ENCODE measurements at places on chromosomes 7 and 10.

GRCh38 chr7:39667341-39667923 is 44.1 kb downstream of the RALA start:
- peak; percentile 30 for DNase-seq

DNA sequence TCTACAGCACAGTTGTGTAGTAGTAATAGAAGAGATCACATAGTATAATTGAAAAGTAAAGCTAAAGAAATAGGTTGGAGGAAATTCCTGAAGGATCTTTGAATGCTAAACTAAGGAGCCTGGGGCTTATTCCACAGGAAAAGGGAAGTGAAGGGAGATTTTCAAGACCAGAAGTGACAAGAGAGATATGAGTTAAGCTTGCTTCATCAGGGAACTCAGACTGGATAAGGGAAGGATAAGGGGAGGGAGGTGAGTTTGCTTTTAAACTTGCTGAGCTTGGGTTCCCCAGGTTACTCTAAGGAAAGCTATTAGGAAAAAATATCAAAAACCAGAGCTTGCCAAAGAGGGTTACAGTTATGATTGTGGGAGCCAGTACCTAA is 182.4 kb downstream of the RAPGEF5 start:
- no peak for DNase-seq

DNA sequence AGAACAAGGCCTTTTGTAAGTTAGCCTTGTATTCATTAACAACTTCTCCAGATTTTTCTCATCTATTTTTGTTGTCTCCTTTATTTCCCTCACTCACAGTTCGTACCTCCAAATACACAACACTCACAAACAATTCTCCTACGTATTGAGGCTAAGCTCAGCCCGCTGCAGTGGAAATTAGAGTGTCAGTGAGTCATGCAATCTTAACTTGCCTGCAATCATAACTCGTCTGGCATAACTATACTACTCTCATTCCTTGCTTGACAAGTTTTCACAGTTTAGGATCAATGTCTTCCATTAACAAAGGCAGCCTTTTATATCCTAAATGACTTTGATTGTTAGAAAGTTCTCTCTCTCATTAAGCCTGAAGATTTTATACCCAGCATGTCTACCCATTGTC is 23.8 kb downstream of the TMEM196 start:
- no peak for DNase-seq

DNA sequence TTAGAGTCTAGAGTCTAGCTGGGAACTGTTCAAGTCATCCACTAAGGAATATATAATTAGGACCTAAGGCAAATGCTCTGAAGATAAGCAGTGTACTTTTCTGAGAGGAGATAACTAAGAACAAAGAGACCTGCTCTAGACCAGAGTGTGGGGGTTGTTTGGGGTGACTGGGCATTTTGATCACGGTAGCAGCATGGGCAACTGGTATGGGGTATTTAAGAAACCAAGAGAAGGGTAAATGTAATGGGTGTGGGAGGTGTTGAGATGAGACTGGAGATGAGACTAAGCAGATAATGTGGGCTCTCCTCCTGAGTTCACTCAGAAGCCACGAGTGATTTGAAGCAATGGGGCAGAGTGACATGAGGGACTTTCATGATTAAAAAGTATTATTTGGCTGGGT is 1082.9 kb downstream of the GATA3 start:
- DNase-seq: no peak

DNA sequence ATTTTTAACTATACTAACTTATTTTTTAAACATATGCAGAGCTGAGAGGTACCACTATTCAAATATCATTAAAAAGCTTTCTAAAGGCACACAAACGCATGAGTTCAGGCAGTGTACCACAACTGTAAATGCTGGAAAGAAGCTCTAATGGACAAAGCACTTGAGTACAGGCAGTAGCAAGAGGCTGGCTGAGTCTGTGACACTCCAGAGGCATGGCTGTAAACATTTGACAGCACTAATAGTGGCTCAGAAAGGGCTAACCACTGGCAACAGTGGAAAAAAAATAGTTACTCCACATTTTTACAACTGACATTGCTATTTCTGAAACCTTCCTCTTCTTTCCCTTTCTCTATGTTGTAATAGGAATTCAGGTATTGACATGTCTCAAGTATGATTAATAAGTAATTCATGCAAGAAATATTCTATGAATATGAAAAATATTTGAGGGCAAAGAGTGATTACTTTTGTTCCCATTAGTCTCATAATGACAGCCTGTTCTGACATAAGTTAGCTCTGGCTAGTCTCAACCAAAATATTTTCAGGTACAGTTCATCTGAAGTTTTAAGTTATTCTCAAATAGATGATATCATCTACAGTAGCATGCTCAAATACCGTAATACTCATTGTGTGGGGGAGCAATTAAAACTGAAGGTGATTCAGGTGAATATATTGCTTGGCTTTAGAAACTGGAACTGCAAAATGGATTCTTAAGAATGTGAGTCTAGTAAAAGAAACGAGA is 324.0 kb upstream of the POT1 start:
- DNase-seq: no peak

- peak; percentile 60 for DNase-seq
Observed at GRCh38 chr10:132612571-132613504, 75.3 kb downstream of the INPP5A start.

GRCh38 chr7:38321515-38321944 is 48.1 kb upstream of the TARP start:
- no peak for DNase-seq

DNA sequence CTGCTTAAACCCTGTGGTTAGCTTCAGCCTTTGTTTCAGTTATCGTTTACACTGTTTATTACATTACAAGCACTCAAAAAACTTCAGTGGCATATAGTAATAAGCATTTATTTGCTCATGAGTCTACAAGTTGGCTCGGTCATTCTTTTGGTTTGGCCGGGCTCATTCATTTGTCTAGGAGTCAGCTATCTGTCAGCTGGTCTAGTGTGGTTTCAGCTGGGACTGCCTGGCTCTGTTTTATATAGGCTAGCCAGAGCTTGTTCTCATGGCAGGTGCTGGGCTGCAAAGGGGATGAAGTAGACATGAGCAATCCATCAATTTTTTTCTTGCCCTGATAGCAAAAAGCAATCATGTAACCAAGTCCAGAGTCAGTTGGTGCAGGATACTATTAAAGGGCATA is 103.6 kb downstream of the MKLN1 start:
- no peak for DNase-seq

DNA sequence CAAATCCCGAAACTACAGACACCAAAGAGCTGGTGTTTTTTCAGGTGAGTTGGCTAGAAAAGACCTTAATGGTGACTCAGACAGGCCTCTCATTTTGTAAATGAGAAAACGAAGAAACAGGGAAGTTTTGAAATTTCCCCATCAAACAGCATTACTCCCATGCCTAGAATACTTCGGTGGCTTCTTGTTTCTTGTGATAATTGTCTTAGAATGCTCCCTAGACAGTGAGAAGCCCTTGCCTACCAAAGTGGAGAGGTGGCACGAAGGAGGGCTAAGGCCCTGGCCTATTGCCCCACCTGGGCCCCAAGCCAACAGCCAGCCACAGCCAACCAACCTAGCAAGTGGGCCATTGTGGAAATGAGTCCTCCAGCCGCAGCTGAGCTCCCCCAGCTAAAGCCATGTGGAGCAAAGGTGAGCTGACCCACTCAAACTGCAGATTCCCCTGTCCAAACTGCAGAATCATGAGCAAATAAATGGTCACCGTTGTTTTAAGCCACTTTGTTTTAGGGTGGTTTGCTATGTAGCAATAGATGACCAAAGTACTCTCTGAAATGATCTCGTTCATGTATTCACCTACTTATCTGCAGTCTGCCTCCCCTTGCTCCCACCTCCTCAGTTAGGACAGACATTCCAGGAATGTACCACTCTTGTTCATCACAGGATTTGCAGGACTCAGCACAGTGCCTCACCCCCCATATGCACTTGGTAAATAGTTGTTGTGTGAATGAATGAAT is 97.7 kb upstream of the FGFR2 start:
- DNase-seq: no peak

- DNase-seq: no peak
Observed at GRCh38 chr7:98110249-98111022, 3.8 kb downstream of the LMTK2 start.

DNA sequence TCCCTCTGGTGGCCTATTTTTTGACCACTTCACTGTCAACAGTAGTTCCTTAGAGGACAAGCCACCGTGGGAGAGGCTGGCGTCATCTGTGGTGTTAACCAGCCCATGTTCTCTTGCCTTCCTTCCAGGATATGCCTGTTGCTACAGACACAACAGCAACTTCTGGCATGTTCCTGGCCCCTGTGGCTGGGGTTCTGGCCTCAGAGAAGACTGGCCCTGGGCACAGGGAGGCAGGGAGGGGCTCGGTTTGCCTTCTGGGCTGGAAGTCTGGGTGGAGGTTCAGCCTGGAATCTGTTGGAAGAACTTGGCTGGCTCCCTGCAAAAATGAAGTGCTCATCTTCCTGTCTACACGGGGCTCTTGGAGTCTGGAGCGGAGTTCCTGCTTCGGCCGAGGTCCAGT is 25.7 kb downstream of the GOLGA7B start:
- DNase-seq: no peak

GRCh38 chr7:141014125-141014523 is 628 bp downstream of the MRPS33 start:
- peak; percentile 9 for DNase-seq

DNA sequence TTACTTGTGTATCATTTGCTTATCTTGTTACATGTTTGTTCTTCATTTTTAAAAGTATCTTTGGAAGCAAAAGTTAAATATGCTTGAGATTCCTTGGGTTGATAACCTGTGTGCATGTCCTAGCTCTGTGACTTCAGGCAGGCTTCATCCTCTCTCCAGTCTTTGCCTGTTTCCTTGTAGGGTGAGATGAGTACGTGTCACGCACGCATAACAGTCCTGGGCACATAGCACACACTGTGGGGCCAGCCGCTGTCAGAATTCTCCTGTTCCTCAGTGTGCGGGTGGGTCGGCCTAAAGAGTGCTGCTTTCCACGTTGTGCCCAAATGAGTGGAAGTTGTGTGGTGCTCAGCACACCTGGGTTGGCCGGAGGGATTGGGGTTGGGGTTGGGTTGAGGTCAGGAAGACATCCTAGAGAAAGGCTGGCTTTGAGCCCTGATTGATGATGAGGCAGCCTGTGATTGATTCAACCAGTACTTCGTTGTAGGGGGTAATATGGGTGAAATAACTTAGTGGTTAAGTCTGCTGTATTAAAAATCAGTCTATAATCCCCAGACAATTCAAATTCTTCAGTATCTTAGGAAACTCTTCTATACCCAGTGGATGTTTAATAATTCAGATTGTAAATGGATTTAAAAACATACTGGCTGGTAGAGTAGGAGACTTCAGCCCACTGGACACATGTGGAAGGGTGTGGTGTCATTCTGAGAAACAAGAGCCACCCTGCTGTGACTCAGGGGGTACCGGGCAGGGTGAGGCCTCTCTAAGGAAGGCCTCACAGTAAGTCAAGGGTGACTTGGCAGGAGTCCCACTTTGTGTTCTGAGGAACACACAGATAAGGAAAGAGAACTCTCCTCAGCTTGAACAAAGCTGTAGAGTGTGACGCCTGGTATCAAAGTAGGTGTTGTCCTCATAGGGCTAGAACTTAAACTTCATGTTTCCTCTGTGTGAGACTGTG is 54.8 kb downstream of the DAGLB start:
- no peak for DNase-seq

GRCh38 chr10:128843972-128844371 is 623.1 kb upstream of the MGMT start:
- DNase-seq: no peak

- DNase-seq: no peak
Observed at GRCh38 chr10:96591946-96592345, 5.1 kb upstream of the TM9SF3 start.

DNA sequence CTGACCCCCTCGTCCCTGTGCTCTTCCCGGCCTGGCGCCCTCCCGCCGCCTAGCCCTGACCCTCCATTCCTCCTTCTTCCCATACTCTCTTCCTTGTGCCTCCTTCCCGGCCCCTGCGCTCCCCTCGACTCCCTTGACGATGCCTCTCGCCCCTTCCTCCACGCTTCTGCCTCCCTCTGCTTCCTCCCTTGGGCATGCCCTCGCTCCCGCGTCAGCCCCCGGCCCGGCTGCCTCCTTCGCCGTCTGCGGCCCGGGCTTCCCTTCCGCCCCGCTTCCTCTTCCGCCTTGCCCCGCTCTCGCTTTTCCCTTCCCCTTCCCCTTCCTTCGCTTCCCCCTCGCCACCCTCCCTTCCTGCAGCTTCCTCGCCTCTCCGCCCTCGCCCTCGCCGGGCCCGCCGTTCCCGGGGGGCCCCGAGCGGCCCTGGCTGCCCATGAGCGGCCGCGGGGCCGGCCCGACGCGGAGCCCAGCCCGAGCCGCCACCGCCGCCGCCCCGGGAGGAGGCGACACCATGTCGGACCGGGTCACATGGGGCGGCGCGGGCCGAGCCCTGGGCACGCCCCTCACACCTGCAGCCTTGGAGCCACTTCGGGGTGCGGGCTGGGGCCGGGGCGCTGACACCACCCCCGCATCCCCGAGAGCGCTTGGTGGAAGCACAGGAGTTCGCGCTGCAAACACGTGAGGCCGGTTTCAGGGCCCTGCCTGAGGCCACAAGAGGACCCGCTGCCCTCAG is at the start of gene FBXW4:
Gene FBXW4, minus strand, starts transcription at position 497 of the 730 bp plus-strand sequence. Its CDS starts 65 bp downstream, at position 432.
- peak; percentile 57 for DNase-seq

- peak; percentile 92 for DNase-seq
Observed at GRCh38 chr7:151051108-151051507, 2.8 kb downstream of the ASIC3 start.

DNA sequence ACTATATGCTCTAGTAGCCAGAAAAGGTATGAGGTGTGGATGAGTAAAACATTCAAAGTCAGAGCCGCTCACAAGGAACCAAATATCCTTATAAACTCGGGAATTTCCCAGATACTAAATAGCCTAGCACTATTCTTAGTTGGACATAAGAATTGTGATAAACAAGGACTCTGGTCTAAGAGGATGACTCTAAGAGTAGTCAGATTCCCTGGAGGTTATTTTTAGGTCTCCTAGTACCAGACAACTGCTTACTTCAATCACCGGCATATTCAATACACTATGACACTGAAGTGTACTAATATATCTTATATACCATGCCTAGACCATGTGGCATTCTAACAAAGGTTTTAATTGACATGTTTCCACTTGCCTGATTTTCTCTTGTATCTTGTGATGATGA is 56.5 kb downstream of the LMBR1 start:
- DNase-seq: no peak

DNA sequence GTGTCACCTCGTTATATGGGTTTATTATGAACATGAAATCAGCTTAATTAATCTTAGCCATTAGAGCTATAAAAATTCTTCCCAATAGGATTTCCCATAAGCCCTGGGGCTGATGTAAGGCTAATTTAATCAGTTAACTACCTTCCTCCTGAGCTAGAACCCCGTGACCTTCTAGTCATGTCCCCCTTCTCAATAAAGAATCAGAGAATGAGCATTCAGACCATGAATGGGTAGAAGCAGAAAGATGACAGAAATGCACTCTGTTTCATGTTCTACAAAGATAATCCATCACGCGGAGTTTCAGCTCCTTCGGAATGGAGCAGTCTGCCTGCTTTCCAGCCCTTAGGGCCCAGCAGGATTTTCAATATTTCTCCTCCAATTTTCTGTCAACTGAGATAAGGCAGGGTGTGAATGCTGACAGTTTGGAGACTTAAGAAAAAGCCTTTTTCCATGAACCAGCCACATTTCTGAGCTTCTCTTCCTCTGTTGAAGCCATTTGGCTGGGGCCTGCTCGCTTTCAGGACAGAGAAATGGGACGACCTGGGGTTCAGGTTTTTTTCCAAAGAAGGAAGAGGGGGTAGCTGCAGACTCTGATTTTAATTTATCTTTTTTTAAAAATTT is 211.0 kb downstream of the NEBL start:
- no peak for DNase-seq

All from ELF-1 (cell line).